Activated CD4-positive, alpha-beta memory T cell treated with anti-CD3 and anti-CD28 coated beads for 36 hours (primary cell): ENCODE measurements at places on chromosomes 7 and 10.

DNA sequence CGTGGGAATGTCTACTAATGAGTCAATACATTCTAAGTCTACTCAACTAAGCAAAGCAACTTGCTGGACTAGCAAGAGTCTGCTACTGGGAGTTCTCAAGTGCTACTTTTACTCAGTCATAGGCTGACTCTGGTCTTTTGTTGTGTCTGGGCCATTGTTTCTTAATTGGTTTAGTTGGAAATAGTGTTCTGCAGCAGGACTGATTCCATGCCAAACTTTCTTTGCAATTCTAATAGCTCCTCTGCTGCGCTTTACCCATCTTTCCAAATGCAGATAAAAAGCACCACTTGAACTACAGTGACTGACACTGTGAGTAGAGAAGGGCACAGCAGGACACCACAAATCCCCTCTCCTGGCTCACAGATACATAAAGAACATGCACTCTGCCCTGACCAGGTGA is 125.7 kb downstream of the CD36 start:
- DNase-seq = no peak

DNA sequence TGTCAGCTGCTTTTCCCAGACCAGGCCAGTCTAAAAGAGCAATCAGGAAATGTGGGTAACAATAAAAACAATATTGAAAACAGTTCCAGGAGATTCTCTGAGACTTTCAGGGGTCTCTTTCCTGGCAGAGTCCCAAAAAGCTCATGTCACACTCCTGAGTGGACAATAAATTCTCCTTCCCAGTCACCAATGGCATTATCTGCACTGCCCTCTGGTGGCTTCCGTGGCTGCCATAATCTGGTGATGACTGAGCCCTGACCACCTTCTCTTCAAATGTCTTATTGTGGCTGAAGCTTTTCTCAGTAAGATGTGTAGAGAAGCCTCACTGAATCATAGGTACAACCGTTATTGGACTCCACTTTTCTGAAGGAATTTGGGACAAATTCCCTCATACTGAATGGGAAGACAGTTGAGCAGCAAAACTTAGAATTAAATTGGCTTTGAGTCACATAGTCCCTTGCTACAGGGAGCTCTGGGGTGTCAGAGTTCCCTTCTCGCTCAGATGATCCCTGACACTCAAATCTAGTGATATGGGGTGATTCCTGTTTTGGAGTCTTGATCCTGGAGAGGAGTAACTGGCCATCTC is 24.4 kb upstream of the ASAH2 start:
- peak; percentile 57 for DNase-seq

- DNase-seq = no peak
These were observed 99.1 kb upstream of the CACNA2D1 start for GRCh38 chr7:82542665-82543064.

GRCh38 chr10:12299222-12299965 is 50.0 kb upstream of the CAMK1D start:
- DNase-seq = no peak

DNA sequence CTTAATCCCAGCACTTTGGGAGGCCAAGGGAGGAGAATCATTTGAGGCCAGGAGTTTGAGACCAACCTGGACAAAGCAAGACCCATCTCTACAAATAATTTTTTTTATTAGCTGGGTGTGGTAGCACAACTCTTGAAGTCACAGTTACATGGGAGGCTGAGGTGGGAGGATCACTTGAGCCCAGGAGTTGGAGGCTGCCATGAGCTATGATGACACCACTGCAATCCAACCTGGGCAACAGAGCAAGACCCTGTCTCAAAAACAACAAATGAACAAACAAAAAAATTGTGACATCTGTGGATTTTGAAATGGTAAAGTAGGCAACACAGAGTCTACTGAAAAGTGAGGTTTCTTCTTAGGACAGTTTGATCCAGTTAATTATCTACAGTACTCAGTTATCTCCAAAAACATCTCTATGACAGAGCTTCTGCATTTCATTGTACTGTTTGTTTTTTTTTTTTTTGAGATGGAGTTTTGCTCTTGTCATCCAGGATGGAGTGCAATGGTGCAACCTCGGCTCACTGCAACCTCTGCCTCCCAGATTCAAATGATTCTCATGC is 3.3 kb upstream of the ANKRD61 start:
- no peak for DNase-seq

GRCh38 chr7:24718977-24719491 is 38.2 kb downstream of the GSDME start:
- no peak for DNase-seq

DNA sequence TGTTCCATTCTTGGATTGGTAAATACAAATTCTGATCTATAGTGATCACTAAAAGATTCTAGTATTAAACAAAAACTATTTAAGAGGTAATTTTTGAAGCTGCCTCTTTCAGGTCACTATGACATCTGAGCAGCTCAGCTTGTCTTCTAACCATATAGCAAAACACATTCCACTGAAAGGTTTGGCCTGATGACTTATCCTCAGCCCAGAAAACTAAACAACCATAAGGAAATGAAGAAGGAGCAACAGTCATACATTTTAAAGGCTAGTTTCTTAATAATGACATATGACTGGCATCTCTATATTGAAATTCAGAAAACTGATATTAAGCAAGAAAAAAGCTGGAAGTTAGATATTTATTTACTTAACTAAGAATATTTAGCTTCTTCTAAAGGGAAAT is 24.6 kb downstream of the NT5C2 start:
- DNase-seq = no peak

- no peak for DNase-seq
These were observed 8.9 kb upstream of the EMX2 start for GRCh38 chr10:117533507-117534281.

GRCh38 chr10:4188406-4188805 is 403.4 kb upstream of the KLF6 start:
- DNase-seq = no peak

DNA sequence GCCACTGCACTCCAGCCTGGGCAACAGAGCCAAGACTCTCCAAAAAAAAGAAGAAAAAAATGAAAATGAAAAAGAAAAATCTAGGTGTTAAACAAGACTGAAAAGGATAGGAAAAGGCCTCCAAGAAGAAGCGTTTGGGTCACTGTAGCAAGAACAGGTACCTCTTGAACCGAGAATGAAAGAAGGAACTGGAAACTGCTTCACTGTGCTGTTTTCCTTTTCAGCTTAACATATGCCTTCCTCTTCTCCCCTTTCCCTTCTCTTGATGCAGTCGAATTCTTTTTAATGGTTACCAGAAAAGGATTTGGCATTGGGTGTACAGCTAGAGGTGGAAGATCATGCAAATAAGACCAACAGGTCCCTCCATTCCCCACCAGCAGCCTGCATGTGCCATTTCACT is 28.1 kb downstream of the LRRC4 start:
- no peak for DNase-seq

DNA sequence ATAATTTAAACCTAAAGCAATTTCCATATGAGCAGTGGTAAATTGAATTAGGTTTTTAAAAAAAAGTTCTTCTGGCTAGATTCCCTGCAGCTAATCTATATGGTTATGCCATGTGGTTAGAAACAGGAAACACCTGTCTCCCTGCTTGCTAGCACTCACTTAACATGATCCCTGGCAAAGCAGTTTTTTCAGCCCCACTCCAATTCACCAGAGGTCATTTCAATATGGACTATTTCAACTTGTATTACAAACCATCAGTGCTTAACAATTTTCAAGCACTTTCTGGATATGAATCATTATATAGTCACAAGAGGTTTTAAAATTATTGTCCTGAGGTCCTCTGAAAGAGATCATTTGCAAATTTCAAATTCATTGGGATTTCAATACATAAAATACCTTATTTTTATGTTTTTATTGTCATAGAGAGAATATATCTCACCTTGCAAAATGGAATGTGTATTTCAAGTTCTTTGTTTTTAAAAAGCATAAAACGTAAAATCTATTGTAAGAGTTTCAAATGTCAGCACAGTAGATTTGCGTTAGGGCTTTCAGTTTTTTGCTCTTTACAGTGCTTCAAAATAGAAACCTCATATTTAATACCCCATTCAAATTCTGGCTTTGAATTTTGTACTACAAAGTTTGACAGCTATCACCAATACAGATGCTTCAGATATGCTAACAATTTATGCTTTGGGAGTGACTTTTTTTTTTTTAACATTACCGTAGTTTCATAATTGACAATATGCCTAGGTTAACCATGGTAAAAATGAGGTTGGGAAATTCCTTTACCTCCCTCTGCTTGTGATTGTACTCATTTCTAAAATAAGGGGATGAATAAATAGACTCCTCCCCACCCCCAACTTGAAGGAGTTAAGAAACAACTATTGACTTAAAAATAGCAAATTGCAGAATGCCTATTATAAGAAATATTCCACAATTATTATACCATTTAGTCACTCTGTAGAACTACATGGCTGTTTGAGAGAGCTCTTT is 117.5 kb upstream of the HGF start:
- DNase-seq = no peak

DNA sequence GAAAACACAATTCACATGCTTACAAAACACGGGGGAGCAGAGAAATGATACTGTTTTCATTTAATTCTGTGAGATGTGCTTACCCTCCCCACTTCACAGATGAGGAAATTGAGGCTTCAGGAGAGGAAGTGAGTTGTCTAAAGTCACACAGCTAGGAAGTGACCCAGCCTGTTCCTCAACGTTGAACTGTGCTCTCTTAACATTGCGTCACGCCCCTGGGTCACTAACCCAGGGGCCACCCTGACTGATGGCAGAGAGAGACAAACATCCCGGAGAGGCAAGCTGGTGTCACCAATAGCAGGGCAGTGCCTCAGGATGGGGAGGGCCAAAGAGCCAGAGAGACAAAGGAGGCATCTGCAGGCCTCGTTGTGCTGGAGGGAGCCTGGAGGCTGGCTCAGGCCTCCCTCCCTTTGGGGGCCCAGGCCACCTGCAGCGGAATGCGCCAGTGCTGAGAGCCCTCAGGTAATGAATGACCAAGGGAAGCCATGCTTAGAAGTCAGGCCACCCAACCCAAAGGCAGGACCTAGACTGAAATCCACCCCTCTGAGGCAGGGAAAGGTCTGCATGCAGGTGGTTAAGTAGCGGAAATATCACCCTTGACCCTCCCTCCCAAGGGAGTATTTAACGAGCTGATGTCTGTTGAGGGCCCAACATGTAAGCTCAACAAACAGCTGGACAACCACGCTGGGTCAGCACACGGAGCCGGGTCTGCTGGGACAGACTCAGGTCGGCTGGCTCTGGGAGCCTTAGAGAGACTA is 81.3 kb downstream of the C10orf105 start:
- DNase-seq = peak; percentile 13

GRCh38 chr7:70497793-70498192 is 634.2 kb upstream of the GALNT17 start:
- DNase-seq = no peak

DNA sequence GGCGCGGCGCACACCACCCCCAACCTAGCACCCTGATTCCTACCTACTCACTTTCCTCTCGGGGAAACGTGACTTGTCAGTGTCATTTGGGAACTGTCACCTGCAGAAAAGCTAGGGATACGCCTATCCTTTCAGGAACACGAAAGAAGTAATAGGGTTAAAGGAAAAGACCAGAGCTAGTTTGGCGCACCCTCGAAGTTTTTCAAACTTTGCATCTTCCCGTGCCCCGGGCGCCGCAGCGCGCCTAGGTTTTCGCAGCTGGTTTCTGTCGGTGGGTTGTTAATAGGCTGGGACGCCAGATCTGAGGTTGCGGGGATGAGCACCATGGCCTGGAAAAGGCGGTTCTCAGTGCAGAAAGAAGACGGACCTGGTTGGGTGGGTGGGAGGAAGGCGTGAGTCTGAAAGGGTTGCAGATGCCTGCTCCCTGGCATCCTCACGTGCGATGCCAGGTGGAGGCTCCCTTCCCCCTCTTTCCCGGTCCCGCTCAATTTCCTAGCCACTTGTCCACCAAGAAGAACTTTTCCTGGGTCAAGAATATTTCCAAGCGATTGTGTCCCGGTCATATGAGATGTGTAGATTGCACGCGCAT is 568 bp upstream of the MEOX2 start:
- DNase-seq = no peak

GRCh38 chr7:108385834-108386422 is 70.3 kb downstream of the NRCAM start:
- no peak for DNase-seq

DNA sequence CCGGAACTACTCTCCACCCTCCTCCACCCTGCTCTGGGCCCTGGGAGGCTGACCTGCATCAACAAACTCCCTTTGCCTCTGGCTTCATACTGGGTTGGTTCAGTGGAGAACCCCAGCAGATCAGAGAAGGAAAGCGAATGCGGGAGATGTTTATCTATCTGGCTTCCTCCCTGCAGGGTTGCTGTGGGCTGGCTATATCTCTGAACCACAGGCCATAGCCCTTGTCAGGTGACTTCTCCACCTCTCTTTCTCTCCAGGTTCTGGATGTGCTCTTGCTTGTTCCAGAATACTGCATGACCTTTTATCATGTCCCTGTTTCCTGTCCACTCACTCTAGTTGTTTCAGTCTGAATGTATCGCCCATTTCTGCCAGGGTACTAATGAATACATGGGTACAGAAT is 51.7 kb upstream of the IFRD1 start:
- no peak for DNase-seq

DNA sequence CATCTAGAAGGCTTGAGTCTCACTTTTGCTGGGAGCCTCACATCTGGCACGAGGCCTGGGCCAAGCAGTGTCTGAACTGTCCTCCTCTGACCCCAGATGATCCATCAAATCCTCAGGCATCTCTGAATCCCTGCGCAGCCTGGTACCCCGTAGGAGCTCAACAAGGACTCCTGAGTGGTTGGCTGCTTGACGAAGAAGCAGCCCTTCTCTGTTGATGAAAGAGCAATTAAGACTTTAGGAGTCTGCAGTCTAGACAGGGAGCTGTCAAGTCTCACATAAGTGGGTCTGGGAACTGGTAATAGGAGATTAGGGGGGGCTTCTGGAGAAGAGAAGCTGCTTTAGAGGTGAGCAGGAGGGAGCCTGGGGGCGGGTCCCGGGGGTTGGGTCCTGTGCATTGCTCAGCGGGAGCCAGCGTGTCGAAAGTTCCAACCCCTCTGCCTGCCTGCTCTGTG is 326.0 kb downstream of the RPS24 start:
- DNase-seq = no peak

DNA sequence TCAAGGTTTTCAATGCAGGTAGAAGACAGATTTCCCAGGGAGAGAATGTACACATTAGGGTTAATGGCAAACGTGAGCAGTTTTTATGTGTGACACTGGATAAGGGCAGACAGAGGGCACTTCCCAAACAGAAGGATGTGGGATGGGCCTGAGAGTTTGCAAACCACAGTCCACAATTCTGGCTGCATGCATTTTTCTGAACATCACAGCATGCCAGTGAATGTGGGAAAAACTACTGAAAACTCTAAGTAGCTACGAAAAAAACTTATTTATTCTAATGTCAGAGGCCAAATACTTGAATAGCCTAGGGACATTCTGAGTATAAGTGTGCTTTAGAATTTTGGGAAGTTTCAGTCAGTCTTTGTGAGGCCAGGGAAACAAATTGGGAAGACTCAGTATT is 145.9 kb downstream of the NRCAM start:
- no peak for DNase-seq

DNA sequence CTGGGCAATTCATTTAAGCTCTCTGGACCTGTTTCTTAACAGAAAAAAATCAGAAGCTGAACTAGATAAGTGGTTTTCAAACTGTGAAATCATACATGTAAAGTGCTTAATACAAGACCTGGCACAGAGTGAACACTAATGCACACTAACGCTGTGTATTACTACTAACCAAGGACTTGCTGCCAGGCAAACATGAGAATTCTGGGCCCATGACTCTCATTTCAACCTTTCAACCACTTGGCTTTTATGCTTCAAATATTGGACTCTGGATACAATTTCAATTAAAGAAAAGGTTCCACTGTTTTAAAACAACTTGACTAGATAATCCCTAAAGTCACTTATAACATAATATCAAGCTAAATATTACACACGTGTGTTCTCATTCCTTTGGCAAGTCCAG is 73.4 kb downstream of the SRPK2 start:
- no peak for DNase-seq
